Chondrocyte (in vitro differentiated cells): ENCODE measurements at places on chromosomes 7 and 10.

GRCh38 chr10:108808228-108808627 is 1115.1 kb downstream of the XPNPEP1 start:
- no peak for DNase-seq

GRCh38 chr10:6699336-6699735 is 119.3 kb upstream of the PRKCQ start:
- no peak for DNase-seq

DNA sequence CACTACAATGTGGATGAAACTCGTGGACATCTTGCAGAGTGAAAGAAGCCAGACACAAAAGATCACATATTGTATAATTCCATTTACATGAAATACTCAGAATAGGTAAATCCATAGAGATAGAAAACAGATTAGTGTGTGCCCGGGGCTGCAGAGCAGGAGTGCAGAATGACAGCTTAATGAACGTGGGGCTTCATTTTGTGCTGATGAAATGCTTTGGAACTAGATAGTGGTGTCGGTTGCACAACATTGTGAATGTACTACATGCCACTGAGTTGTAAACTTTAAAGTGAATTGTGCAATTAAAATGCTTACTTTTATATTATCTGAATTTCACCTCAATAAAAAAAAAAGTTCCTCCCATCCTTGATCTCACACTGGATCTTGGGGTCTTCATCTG is 31.8 kb upstream of the CARD11 start:
- DNase-seq, result no peak

DNA sequence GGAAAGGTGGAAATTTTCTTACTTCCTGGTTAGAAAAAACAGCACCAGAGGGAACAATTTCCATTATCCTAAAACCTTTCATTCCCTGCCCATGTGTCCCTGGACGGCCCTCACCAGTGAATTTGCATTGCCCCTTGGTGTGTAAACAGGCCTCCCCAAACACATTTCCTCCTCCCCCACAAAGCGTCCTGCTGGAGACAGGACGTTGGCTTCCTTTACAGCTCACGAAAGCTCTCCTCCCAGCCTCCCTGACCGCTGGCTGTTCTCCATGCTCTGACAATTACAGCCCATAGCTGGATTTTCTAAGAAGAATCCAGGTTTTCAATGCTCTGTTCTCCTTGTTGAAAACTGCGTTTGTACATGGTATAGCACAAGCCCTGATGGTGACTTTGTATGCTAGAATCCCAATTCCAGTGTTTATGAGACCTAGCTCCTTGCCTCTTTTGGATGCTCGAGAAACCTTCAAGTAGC is 724.2 kb upstream of the CELF2 start:
- DNase-seq, result no peak

DNA sequence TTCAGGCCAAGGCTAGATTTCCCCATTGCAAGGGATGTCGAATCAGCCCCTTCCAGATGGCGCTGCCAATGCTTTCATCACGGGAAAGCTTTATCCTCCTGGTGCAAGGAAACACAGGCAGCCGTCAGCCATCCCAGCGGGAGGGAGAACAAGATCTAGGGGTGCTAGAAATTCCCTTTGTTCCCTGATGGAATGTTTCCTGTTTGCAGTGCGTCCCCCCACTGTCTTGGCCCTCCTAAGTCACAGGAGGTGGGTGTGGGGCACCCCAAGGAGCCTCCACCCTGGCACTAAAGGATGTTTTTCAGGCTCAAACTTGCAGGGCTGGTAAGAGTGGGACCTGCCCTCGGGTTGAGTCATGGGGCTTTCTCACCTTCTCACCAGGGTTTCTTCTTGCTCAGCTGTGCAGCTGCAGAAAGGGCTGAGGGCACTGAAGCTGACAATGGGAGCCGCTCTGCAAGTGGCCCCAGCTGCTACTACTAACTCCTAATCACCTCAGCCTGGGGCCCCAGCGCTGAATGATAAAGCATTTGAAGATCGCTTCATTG is 103.6 kb downstream of the PRPF18 start:
- DNase-seq, result peak; percentile 54
